ENCODE measurements at places on chromosomes 12 and 14.

DNA sequence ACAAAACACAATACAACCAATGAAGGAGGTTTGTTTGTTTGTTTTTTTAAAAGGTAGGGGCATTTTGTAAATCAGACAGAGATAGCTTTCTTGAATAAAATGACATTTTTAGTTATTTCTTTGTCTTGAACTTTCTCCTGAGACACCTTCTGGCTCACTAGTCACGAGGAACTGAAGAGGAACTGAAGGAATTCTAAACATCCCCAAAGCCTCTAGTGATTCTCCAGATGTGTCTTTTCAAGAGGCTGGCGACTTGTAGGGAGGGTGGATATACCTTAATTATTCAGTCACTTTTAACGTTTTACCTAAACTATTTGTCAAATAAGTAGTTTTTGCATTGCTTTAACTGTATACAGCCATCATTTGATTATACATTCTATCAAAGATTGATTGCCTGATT is 211.2 kb upstream of the LRIG3 start:
- DNase-seq = no peak

- DNase-seq = no peak
Measured at GRCh38 chr12:105681341-105681740, 350.9 kb downstream of the C12orf75 start.

GRCh38 chr12:127294651-127295210 is 972.2 kb upstream of the TMEM132C start:
- no peak for DNase-seq

DNA sequence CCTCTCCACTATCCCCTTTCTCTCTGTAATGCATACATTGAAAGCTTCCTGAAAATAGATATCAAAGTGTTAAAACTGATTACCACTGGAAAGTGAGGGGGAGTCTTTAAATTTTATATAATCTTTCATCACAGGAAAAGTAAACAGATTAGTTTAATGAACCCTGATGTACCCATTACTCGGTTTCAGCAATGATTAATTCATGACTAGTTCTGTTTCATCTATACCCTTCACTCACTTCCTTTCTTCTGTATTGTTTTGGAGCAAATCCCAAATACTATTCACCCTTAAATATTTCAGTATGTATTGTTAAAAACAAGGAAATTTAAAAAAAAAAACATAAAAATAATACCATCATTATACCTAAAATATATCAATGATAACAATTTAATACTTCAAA is 67.3 kb upstream of the TMCC3 start:
- no peak for DNase-seq

GRCh38 chr12:27530157-27530922 is 6.3 kb downstream of the PPFIBP1 start:
- no peak for DNase-seq

GRCh38 chr14:65308536-65308935 is 104.0 kb upstream of the FUT8 start:
- DNase-seq = no peak

- DNase-seq = peak; percentile 19
Measured at GRCh38 chr12:67355428-67356379, 86.5 kb downstream of the CAND1 start.

- no peak for DNase-seq
Measured at GRCh38 chr12:16884056-16884455, 278.1 kb upstream of the LMO3 start.

- no peak for DNase-seq
Measured at GRCh38 chr14:57008534-57008933, 198.3 kb upstream of the OTX2 start.

GRCh38 chr12:50625029-50625925 is 120.5 kb downstream of the DIP2B start:
- DNase-seq = no peak

DNA sequence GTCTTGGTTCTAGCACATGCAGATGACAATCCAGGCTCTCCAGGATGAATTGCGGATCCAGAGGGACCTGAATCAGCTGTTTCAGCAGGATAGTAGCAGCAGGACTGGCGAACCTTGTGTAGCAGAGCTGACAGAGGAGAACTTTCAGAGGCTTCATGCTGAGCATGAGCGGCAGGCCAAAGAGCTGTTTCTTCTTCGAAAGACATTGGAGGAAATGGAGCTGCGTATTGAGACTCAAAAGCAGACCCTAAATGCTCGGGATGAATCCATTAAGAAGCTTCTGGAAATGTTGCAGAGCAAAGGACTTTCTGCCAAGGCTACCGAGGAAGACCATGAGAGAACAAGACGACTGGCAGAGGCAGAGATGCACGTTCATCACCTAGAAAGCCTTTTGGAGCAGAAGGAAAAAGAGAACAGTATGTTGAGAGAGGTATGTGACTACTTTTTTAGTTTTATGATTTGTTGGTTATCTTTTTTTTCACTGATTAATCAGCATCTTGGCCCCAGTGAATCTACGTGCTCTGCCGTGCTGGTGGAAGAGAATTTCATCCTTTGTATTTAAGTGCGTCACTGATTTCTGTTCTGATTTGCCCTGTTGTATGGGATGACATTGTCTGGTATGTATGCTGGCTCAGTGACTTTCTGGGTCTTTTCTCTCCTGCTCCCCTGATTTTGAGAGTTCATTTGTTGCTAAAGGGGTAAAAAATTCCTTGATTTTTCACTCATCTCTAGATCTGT is 92.3 kb downstream of the ERC1 start:
- no peak for DNase-seq

GRCh38 chr12:106205208-106206069 is 42.4 kb downstream of the CKAP4 start:
- no peak for DNase-seq

GRCh38 chr14:34583525-34583924 is 44.0 kb upstream of the EAPP start:
- no peak for DNase-seq

GRCh38 chr14:23532658-23533057 is 18.9 kb downstream of the ZFHX2 start:
- no peak for DNase-seq

DNA sequence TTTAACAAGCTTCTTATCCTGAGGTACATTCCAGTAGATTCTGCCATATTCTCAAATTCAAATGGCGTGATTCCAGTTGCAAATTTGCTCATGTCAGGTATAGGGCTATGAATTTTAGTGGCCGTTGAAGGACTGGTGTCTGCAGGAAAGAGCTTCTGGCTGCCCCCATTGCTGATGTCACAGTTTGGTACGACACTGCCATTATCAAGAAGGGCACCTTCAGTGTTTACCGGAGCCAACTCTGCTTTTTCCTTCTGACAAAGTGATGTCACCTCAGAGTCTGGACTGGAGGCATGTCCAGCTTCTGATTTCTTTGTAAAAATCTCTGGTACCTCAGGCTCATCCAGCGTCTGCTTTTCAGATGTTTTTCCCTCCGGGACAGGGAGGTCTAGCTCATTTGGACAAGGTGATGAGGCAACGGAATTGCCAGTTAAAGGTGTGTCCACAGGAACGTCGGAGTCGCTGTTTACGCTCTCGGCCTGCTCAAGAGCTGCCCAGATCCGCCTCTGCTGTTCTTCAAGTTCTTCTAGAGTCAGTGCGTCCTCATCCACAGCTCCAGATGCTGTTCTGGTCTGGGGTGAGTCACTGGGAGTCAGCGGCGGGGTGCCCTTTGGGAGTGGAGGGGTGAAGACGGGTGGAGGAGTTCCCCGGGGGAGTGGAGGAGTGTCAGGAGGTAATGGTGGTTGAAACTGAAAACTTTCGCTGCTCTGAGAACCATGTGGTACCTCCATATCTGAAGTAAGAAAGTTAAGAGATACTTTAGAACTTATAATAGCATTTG is 27.0 kb downstream of the ZCCHC8 start:
- no peak for DNase-seq

DNA sequence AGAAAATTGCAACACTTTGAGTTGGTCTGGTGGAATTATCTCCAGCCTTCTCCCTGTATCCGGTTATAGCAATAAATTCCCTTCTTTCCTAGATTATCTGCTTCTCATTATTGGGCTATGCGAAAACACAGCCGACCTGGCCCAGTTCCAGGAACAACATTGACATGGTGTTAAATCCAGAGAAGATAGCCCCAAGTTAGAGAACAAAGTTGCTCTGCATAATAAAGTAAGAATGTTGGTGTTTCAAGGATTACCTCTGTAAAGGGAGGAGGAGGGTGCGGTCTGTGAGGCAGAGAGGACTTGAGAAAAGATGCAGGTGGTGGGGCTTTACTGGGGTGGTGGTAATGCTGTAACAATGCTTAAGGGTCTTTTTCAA is 12.1 kb downstream of the TCL1A start:
- DNase-seq = no peak

DNA sequence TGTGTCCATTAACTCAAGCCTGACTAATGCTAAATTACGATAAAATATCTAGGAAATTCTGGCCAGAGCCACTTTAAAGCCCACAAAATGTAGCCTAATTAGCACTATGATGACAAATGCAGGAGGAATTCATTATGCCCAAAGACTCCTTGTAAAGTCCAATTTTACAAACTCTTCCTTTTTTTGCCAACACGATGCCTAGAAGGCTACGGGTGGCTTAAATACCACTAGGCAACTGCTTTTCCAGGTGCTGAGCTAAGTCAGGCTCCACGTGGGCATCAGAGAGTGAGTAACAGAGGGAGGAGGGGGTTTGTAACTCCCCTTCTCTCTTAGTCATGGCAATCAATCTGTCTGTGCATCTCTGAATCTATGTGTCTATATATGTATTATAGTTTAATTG is 172.4 kb upstream of the NTF3 start:
- DNase-seq = no peak

DNA sequence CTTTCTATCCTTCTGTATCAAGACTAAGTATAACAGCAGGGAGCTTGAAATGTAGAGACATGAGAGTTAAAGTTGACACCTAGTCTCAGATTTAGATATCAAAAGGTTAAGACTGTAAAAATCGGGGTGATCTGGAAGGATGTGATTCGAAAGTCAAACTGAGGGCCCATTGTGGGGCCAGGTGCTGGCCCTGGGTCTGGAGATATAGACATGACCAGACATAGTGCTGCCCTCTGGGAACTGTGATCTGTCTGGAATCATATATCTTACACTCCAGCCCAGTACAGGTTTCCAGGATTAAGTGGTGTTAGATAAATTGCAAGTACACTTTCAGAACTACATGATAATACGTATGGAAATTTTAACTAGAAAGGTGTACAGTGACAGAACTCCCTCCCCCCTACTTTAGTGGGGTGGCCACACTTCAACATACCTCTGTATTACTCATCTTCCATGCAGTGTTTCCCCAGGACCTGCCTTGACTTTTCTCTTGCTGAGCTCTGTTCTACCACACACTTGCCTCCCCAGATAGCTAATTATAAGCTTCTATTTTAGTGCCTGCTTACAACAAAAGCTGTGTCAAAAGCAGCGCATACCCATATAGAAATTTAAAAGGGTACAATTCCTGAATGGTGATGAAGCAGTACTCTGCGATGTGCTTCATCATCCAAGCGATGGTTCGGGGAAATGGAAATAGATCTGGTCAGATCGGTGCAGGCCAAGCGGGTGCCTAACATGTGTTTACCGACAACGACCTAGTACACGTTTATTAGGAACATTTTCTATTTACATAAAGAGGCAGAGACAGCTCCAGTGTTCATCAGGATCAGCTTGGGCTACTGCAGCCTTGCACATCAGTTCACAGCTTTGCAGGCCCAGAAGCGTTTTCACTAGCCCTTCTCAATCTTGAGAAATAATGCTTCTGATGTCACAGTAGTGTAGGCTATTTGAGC is 68.7 kb downstream of the ARF6 start:
- no peak for DNase-seq

DNA sequence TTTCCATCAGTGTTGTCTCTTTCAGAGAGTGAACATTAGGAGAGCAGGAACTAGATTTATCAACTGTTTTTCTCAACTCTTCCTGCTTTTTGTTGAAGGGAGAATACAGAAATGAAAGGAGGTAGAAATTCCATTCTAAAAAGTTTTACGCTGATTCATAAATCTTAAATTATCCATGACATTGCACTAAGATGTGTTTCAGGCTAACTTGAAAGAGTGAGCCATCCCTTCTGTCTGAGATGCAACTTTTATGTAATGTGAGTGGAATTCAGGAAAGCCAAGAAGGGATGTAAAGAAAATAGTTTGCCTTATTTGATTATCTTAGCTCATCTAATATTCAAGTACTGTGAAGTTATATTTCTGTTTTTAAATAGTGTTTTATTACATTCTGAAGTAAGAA is 349.5 kb upstream of the RGS6 start:
- DNase-seq = no peak

- peak; percentile 32 for DNase-seq
Measured at GRCh38 chr14:33414041-33414440, 475.4 kb downstream of the NPAS3 start.

GRCh38 chr14:81432219-81432661 is 32.1 kb upstream of the STON2 start:
- DNase-seq = no peak

DNA sequence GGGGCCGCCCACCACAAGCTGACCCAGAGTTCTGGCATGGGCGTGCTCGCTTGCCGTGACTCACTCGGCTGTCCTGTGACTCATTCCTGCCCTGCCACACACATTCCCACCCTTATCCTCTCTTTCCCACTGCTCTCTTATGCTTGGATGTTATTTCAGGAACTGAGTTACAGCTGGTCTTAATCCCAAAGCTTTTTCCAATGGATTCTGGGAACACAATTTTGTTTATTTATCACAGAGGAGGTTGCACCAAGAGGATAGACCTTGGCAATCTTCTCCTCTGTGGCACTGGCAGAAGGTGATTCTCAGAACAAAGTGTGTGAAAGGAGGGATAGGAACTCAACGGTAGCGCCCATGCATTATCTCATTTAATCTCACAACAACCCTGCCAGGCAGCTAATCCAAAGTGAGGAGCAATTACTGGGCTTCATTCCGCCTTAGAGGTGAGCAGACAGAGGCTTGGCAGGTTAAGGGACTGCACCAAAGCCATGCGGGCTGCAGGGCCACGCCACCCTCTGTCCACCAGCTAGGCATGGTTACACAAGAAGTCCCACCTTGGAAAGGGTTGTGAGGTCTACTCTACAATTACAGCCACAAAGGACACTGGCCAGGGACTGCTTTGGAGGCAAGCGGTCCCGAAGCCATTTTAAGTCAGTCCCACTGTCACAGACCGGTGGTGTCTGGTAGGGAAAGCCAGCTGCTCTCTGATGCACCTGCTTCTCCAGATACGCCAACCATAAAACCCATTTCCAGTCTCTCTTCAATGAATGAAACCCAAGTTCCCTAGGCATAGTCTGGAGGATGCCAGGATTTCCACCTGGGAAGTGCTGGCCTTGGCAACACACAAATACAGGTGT is 32.9 kb downstream of the SYNE3 start:
- DNase-seq = no peak

GRCh38 chr12:98830657-98831056 is 185.6 kb downstream of the APAF1 start:
- no peak for DNase-seq

- DNase-seq = peak; percentile 38
Measured at GRCh38 chr12:10363914-10364814, 25.7 kb downstream of the KLRK1 start.

DNA sequence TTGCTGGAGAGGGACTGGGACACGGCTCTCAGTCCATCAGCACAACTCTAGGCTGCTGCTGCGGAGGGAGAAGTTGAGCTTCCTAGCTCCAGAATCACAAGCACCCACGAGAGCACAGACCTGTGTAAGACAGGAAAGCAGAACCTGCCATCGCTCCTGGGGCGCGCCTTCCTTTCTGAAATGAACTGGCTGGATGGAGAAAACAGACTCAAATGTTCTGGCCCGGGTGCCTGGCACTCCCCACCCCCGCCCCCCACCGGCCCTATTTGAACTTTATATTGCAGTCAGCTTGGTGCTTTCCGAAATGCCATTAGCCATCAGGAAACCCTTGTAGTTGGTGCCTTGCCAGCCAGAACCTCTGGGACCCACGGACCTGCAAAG is 23.8 kb downstream of the MVK start:
- DNase-seq = no peak

Measured in AML-193 (cell line).